ENCODE measurements at places on chromosomes 4 and X.

DNA sequence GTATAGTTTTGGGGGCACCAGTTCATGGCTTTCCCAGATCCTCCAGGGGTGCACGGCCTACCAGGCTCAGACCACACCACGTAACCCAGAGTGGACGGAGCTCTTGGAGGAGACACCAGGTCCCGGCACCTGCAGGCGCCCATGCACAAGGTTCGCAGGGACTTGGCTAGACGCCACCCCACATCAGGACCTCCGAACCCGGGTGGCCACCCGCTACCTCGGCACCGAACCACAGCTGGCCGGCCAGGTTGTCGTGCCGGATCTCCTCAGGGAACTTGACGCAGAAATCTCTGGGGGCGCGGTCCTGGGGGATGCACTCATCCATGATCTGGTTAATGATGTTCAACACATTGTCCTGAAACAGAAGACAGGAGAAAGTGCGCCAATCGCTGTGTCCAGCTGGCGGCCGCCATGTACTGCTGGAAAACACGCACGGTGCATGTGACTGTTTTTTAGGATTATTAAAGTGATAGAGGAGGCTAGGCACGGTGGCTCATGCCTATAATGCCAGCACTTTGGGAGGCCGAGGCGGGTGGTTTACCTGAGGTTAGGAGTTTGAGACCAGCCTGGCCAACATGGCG, 77.1 kb downstream of the ZFYVE28 start:
- DNase-seq, result no peak

- no peak for DNase-seq
Measured at GRCh38 chrX:37607243-37607642, 35.8 kb downstream of the LANCL3 start.

- no peak for DNase-seq
Measured at GRCh38 chrX:153319295-153320046, 2.1 kb downstream of the PNMA6F start.

- no peak for DNase-seq
Measured at GRCh38 chrX:153477901-153478300, 7.5 kb upstream of the HAUS7 start.

GRCh38 chrX:107728371-107729099, 47.1 kb downstream of the TSC22D3 start:
- no peak for DNase-seq

GRCh38 chr4:76733068-76733771, 164.7 kb downstream of the SOWAHB start:
- no peak for DNase-seq

- no peak for DNase-seq
Measured at GRCh38 chr4:6456450-6456849, 16.0 kb downstream of the PPP2R2C start.

- DNase-seq, result no peak
Measured at GRCh38 chr4:121143131-121143530, 21.0 kb downstream of the TNIP3 start.

GRCh38 chr4:78031417-78031950, 25.6 kb upstream of the FRAS1 start:
- DNase-seq, result no peak

- no peak for DNase-seq
Measured at GRCh38 chr4:14115106-14115505, 487.6 kb upstream of the BOD1L1 start.

GRCh38 chrX:13092455-13092941, 48.1 kb upstream of the FAM9C start:
- DNase-seq, result no peak

DNA sequence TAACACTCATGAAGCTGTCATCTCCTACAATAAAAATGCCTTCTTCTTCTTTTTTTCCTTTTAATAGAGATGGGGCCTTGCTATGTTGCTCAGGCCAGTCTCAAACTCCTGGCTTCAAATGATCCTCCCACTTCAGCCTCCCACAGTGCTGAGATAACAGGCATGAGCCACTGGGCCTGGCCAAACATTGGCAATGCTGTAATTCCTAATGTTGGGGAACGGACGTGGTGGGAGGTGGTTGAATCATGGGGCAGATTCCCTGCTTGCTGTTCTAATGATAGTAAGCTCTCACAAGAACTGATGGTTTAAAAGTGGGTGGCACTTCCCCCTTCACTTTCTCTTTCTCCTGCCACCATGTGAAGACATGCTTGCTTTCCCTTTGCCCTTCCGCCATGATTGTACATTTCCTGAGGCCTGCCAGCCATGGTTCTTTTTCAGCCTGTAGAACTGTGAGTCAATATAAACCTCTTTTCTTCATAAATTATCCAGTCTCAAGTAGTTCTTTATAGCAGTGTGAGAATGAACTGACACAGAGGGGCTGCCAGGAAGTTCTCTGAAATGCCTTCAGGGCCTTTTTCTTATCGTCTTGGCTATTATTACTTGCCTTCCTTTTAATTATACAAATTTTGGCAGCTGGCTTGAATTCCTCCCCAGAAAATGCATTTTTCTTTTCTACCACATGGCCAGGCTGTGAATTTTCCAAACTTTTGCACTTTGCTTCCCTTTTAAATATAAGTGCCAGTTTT, 93.0 kb downstream of the CENPC start:
- no peak for DNase-seq

DNA sequence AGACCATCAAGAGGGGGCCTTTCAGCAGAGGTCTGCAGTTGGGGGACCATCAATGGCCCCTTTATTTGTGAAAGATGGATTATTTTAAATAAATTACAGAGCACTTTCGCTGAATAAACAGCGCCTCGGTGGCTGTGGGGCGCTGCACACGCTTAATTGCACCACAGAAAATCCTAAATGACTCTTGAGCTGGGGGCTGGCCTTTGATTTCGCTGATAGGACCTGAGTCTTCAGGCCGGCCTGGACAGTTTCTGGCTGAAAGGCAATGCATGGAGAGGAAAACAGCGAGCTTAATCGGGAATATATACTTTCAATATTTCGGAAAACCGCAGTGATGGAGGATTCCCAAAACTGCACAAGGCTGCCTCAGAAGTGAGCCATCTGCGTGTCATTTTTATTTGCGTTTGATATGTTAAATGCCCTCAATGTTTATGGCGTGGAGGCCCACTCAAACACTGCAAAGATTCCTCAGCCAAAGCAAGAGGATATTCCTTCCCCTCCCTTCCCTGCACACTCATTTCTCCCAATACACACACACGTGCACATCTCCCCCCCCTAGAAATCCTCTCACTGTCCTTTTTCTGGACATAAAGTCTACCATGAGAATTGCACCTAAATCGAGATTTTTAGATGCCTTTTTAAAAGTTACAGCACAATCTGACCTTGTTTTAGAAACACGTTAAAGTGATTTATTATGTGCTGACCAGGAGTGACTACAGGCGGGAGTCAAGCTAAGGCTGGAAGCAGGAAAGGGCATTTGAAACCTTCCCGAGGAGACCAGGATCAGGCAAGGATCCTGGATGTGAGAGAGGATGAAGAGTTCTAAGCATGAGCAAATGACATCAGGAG, 340.7 kb downstream of the RAB28 start:
- no peak for DNase-seq

DNA sequence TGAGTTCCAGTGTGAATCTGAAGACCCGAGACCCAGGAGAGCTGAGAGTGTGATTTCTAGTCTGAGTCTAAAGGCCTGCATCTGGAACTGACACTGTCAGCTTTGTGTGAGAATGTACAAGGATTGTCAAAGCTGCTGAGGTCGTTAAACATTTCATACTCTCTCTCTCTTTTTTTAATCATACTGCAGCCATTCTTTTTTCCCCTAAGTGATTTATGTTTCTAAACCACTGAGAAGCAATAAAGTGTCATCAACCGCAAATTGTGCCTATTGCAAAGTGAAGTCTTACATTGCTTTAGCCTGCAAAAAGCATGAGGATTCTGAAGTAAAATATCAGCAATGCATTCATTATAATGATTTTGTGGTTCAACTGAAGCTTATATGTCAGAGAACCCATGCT, 106.0 kb downstream of the ASMT start:
- DNase-seq, result no peak

DNA sequence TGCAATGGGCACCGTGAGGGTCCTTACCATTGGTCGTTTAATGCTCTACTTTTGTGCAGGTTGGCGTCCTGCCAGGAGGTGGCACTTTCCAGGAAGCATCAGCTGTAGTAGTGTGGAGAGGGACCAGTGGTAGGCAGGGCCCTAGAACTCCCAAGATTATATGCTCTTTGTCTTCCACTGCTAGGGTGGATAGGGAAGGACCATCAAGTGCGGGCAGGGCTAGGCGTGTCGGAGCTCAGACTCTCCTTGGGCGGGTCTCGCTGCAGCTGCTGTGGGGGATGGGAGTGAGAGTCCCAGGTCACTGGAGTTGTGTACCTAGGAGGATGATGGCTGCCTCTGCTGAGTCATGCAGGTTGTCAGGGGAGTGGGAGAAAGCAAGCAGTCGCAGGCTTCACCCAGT, 134.7 kb downstream of the KLF8 start:
- no peak for DNase-seq
